ENCODE measurements at places on chromosomes 5 and 9.

DNA sequence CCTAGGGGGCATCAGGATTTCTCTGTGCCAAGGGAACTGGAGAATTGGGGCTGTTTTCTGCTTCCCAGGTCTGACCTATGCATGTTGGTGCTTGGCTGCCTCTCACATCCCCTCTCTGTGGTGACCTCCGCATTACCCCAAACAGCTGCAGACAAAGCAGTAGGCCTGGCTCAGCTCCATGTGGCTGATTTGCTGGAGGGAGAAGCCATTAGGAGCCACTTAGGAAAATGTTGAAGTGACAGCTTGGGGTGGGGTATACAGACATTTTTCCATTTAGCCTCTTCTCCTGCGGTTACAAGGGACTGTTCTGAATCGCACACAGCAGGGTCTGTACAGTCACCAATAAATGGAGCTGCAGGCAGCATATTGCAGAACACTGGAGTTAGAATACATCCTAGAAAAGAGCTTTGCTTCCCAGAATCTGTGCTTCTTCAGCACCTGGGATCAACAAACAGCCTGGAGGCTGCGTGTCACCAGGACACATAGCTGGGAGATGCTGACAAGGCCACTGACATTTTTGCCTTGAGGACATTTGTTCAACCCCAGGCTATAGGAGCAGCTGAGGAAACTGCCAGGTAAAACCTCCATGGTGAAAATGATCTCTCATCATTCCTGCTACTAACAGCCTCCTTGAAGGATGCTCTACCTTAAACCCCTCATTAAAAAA lies 335.3 kb downstream of the DIRAS2 start:
- peak; percentile 71 for DNase-seq

- DNase-seq: no peak
Measured at GRCh38 chr9:99411068-99411467, 189.0 kb downstream of the SEC61B start.

DNA sequence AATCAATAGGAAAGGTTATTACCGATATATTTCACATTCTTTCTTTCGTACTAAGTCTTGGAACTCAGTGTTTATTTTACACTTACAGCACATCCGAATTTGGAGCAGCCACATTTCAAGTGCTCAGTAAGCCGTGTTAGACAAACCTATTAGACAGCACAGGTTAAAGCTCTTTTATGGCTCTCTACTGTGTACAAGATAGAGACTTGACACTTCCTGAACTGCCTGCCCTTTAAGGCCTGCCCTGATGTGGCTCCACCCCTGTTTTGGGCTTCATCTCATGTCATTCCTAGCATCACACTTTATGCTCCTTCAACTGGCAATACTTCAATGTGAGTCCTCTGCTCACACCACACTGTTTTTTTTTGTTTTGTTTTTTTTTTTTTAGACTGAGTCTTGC lies 23.5 kb upstream of the SUSD1 start:
- no peak for DNase-seq

DNA sequence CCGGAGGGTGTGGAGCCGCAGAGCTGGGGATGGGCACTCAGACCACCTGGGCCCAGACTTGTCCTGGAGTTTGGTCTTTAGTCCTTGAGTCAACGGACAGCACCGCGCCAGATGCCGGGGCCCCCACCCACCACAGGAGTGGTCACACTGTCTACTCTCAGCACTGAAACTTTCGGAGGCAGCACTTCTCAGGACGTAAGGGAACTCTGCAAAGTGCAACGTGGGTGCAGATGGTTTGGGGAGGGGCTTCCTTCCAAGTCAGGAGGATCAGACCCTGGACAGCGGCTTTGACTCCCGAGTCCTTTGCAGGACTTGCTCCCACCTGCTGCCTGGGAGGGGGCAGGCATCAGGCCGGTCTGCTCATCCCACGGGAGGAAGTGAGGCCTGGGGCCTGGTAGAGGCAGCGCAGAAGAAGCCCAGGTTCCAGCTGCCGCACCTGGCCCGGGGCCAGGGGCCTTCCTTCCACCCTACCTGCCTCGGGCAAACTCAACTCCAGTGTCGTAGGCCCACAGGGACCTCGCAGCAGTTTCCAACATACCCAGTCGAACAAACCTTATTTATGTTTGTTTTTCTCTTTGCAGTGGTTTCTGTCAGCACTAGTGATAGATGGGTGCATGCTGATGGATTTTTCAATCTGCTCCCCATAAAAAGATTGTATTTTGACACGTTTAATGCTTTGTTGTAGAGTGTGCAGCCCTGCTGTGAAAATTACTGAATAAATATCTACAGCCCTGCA lies 149.8 kb upstream of the PPP1R26 start:
- no peak for DNase-seq

- no peak for DNase-seq
Measured at GRCh38 chr5:129392681-129393080, 67.4 kb upstream of the ADAMTS19 start.

GRCh38 chr5:76471406-76471805 lies 68.3 kb downstream of the IQGAP2 start:
- no peak for DNase-seq

DNA sequence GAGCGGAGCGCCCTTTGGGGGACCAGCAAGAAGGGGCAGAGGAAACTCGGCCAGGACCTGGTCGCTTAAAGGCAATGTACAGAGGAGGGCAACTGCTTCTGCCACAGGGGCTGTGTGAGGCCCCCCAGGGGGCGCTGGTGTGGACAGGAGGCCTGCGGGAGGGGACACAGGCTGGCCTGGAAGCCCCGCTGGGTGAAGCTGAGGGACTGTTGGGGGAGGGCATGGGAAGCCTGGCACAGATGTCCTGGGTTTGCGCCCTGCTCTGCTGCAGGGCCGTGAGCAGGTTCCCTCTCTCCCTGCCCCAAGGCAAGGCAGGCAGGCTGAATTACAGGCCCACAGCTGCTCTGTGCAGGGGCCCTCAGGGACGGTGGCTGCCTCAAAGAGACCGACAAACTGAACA lies 5.4 kb downstream of the MED22 start:
- no peak for DNase-seq

DNA sequence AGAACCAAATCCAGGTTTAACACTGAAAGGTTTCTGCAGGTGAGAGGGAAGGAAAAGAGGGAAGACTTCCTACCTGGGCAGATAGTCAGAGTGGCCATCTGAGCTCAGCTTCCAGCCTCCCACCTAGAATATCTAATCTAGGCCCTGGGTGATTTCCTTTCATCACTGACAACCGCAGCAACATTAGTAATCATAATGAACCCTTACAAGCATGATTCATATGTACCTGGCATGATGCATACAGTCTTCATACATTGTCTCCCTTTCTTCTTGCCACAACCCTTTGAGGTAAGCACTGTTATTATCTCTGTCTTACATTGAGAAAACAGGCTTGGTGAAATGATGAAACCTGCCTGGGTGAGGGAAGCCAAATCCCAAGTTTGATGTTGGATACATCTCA lies 13.5 kb downstream of the AFAP1L1 start:
- no peak for DNase-seq

- no peak for DNase-seq
Measured at GRCh38 chr5:67164856-67165525, 31.6 kb downstream of the CD180 start.

- DNase-seq: no peak
Measured at GRCh38 chr9:129493002-129493705, 127.7 kb downstream of the C9orf50 start.

- DNase-seq: no peak
Measured at GRCh38 chr5:136455409-136455808, 90.1 kb upstream of the TRPC7 start.

GRCh38 chr5:131563434-131564228 lies 71.4 kb downstream of the RAPGEF6 start:
- no peak for DNase-seq

GRCh38 chr9:134644725-134645606 lies 3.4 kb downstream of the COL5A1 start:
- peak; percentile 97 for DNase-seq

DNA sequence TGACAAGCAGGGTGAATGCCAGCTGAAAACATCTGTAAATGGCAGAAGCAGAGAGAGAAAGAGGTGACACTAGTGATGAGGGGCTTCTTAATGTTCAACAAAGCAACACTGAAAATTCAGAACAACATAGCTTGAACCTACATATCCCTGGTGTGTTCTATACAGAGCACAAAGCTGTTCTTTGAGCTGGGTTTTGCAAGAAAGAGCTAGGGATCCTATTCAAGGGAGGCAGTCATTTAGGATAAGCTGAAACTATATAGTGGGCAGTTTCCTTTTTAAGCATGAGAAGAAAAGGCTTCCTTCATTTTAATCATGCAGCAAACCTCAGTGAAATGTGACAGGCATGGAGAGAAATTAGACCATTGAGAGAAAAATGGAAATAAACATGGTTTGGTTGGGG lies 45.6 kb upstream of the RAI14 start:
- no peak for DNase-seq

DNA sequence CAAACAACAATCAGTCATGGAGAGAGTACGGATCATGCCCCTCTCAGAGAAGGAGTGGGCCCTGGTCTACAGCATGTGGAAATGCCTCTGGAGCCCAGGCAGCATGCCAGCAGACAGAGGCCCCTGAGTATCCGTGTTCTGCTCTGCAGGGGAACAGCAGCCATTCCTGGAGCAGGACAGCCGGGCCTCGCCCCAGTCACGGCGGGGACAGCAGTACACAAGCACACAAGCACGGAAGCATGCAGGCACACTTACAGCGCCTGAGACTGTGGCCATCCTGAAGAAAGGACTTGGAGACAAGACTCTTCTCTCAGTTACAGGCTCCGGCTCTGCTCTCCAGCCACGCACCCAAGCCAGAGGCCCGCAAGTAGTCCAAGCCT lies 102.6 kb upstream of the ALDH1B1 start:
- peak; percentile 14 for DNase-seq

Measured in umbilical cord (tissue), 2 donors.